Urinary bladder (tissue), 4 donors: ENCODE measurements at places on chromosomes 1 and 21. TPM values are rescaled to one million over a fixed set of nuclear protein-coding genes. Genes with fewer than 3 reads are reported as not detected.

Gene CLCC1
- total RNA-seq = 37.7 TPM

Gene MFN2
- total RNA-seq = 26.6 TPM

DNA sequence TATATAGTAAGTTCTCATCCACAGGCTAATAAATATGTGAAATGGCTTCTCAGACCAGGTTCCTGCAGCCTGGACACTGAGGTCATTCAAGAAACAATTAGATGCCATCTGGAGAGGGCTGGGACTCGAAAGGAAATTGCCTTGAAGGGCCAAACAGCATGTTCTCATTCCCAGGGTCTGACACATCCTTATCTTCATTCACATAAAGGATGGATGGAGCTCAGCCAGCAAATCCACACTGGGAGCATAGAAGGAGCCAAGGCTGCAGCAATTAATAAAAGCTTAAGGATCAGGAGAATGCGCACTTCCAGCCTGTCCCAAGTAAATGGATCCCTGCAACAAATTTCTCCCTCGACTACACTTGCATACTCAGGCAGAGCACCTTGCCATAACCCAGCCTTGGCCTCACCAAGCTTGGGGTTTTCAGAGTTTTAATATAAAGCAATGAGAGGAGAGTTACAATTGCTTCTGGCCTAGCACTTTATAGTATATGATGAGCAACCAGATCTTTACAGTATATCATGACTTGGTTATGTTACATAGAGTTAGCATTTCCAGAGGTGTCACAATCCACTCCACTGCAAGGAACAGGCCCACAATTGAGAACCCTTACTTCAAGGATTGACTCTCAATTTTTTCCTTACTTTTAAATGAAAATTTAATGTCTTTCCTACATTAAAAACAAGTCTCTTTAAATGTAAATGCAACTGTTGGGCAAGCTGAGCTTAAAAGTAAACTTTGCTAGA lies 55.9 kb downstream of the BCAR3 start:
- DNase-seq = peak; percentile 48

Gene HPCAL4
- total RNA-seq = 2.5 TPM

Gene CLCA1
- not detected for total RNA-seq

GRCh38 chr1:4101459-4102161 lies 201.5 kb upstream of the C1orf174 start:
- no peak for DNase-seq

Gene SPATA21
- total RNA-seq = not detected

DNA sequence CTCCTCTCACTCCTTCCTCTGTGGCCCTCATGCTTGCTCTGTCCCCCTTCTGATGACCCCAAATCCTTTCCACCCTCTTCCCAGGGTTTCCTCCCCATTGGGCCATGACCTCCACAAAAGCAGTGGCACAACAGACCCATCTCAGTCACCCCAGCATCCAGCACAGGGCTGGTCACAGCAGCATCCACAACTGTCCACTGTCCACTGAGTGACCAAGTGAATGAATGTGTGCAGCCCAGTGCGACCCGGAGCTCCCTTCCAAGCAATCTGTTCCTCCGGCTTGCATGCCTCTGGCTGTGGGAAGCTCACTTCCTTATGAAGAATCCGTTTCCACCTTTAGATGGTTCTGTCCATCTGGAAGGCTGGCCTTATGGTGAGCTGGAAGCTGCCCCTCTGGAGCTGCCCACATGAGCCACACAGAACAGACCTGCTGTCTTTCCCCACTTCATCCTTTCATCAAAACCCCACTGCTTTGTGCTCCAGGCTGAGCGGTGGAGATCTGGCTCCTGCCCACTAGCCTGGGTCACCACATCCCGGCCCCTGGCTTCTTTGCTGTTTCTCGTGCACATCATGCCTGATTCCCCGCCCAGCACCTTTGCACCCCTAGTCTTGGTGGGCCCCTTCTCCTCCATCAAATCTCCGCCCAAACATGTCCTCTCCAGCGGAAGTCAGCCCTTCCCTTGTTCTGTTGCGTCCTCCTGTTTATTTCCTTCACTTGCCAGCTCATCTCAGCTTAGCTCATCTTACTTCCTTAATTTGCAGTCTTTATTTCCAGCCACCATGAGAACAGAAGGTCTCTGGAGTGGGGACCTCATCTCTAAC lies 56.4 kb downstream of the EDN2 start:
- DNase-seq = no peak

DNA sequence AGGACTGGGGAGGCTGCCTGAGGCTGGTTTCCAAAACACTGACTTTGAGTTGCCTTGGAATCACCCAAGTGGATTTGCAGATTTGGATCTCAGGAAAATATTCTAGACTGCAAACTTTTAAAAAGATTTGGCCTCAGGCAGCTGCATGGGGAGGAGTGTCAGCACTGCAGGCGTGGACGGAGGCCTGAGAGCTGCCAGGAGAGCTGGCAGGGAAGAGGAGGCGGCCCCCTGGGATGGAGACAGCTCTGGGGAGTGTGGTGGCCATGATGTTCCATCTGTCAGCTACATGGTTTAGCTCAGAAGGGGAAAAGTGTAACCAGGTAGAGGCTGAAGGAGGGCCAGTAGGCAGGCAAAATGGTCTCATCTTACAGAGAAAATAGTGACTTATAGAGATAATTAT lies 72.1 kb downstream of the VPS26C start:
- no peak for DNase-seq

Gene MRPS6
- 14.2 TPM for total RNA-seq

DNA sequence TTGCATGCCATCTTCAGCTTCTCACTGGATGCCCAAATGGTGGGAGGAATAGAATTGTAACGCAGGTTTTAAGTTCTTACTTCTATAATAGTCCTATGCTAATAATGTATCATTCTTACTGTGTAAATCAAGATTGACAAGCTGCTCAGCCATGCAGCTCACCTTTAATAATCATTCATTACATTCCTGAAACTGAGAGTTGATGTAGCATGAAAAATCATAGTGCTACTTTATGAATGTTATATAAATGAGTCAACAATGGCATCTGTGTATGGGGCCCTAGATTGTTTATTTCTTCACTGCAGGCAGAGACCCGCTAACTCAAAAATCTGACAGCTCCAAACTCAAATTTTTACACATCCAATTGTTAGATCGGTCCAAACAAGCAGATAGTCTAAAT lies 34.4 kb downstream of the FH start:
- DNase-seq = no peak

Gene IFI44L
- total RNA-seq = 40.6 TPM

Gene RPTN
- not detected for total RNA-seq
